ENCODE measurements at places on chromosomes 1 and 21.

DNA sequence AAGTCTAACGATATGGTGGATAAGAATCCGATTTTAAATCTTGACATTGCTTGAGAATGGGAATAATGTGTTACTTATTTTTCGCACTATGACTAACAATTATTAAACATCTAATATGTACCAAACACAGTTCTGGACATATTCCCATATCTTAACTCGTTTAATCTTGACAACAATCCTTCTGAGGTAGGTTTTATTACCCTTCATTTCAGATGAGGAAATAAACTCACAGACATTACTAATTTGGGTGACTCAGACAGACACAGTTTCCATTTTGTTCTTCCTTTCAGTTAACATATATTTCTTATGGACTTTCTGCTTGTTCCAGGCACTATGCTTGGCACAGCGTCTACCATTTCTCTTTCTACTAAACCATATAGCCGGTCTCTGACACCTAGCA lies 244.8 kb downstream of the SMYD3 start:
- DNase-seq = no peak

- DNase-seq = no peak
Measured at GRCh38 chr1:32907435-32907834, 6.2 kb upstream of the TMEM54 start.

DNA sequence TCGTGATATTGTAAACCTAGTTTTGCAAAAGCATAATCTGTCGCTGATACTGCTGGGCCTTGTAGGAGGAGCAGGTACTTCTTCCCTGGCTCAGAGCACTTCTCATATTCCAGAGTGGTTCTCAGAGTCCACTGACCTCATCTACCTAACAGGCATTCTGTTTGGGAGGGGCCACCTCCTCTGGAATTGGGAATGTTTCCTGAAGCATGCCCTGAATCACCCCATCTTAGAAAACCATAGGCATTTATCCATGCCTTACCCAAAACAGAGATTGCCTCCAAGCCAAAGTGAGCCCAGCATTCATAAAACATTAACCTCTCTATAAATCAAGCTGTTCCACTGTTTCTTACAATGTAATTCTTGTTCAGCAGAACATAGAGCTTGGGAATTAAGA lies 35.1 kb downstream of the SLC44A3 start:
- DNase-seq = no peak

DNA sequence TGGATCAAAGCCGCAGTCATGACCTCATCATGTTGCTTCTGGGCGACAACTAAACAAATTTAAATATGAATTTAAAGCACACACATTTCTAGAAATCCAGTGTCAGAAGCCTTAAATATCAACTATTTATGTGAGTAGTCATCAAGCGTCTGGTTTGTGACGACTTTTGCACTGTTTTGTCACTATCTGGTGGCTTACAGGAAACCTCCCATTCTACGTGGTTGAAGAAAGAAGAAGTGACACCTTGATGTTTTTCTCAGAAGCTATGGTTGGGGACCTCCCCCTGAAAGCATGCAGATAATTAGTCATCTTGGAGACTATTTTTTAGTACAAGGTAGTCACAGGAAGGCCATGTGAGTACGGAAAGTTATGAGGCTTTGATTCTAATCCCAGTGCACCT lies 58.5 kb downstream of the TENT5C start:
- peak; percentile 46 for DNase-seq

GRCh38 chr1:224459966-224460365 lies 25.4 kb upstream of the WDR26 start:
- DNase-seq = no peak
